H7 (cell line): ENCODE measurements at places on chromosomes 12 and 14. TPM values are rescaled to one million over a fixed set of nuclear protein-coding genes. Genes with fewer than 3 reads are reported as not detected.

- DNase-seq, result no peak
These were observed 143.6 kb downstream of the DUSP6 start for GRCh38 chr12:89208661-89209096.

DNA sequence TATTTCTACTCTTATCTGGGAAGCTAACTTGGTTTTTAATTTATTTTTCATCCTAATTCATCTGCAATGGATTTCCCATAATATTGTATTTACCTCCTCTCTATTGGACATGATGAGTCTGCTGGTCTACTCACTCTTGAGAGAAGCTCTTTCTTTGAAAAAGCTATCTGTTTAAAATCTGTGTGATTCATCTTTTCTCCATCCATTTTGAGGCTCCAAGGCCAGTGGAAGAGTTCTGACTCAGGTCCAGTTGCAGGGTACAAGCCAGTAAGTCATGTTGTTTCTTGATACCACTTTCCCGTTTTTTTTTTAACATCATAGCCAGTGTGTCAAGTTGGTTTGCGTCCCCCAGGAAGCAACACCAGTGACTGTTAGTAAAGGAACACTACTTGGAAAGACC lies 160.3 kb upstream of the BMP4 start:
- DNase-seq, result no peak

DNA sequence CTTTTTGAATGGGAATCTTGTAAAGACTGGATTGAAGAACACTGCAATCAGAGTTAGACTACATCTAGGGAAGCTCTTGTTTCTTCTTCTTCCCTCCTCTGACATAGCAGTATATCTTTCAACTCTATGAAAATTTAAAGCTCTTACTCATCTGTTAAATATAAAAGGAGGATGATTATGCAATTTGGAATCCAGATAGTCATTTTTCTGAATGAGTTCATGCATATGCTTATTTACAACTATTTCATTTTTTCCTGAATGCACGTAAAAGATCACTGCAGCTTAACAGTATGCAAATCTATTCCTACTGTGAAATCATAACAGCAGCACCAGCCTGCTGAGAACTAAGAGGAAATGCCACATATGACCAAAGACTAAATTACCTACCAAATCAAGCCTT lies 133.5 kb upstream of the TMCC3 start:
- DNase-seq, result no peak

DNA sequence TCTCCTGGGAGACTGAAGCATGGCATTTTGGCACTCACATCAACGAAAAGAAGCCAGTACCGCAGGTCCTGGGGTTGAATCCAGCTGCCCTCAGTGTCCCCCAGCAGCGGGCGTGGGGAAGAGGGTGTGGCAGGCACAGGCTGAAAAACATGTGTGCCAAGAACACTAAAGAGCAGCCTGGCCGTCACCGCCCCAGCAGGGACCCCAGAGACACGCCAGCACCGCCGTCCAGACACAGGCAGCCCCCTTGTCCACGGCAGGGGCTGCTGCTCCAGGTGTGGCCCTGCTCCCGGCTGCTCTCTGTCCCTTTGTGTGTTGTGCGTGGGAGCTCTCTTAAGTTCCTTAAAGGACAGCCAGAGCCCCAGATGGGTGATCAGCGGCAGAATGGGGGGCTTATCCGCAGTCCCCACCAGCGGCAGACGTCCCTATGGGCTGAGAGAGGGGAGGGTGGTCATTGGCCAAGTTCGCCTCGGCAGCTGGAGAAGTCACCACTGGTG lies 556 bp downstream of the PHETA1 start:
- DNase-seq, result no peak

UNC79 gene
- total RNA-seq, result 1.0 and 2.0 TPM in 2 replicates

SLCO1B1 gene
- 0.04 TPM in 1 of 2 replicates, not detected in the other for total RNA-seq

DNA sequence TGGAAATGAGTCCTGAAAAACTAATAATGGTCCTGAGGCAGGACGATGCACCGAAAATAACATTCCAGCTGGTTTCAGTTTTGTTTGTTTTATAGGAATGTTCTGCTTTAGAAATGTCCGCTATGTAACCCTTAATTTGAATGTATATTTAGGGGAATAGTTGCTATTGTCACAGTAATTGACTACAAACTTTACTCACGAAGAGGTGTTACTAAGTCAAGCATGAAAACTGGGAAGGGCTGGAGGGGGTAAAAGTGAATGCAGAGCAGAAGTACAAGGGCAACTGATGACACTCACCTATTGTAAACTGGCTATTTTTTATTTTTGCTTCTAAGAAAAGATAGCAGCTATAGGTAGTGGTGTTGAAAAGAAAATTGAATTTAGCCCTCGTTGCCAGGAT lies 230.7 kb upstream of the SYT10 start:
- no peak for DNase-seq

FITM1 gene
- not detected in 2 replicates for total RNA-seq

MSI1 gene
- 23.2 and 31.8 TPM in 2 replicates for total RNA-seq

DNA sequence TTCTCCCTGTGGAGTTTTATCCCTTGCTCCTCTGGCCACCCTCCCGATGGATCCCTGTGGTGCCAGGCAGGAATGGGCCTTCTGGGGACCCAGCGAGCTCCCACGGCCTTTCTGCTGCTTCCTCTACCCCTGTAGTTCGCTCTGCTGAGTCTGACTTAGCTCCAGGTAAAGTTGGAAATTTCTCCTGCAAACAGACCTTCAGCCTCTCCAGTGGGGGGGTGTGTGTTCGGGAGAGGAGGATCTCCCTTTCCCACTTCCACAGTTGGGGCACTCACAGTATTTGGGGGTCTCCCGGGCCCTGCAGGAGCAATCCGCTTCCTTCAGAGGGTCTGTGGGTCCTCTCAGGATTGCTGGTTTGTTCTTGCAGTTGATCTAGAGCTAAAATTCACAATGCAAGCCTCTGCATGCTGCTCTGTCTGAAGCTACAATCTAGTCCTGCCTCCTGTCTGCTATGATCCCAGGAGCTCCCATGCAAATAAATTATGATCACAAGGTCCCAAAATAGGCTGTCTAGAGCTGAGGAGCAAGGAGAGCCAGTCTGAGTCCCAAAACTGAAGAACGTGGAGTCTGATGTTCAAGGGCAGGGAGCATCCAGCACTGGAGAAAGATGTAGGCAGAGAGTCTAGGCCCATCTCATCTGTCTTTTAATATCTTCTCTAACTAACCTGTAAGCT lies 18.3 kb downstream of the MTRFR start:
- DNase-seq, result no peak

- no peak for DNase-seq
These were observed 70.5 kb upstream of the FLRT2 start for GRCh38 chr14:85459361-85460000.

NOXRED1 gene
- 0.07 and 2.3 TPM in 2 replicates for total RNA-seq

CAPRIN2 gene
- 44.0 and 71.5 TPM in 2 replicates for total RNA-seq

- peak; percentile 72 for DNase-seq
These were observed at the start of gene PTPRO for GRCh38 chr12:15322164-15323061. TSS of gene PTPRO (plus strand) at chr12:15322508.

DNA sequence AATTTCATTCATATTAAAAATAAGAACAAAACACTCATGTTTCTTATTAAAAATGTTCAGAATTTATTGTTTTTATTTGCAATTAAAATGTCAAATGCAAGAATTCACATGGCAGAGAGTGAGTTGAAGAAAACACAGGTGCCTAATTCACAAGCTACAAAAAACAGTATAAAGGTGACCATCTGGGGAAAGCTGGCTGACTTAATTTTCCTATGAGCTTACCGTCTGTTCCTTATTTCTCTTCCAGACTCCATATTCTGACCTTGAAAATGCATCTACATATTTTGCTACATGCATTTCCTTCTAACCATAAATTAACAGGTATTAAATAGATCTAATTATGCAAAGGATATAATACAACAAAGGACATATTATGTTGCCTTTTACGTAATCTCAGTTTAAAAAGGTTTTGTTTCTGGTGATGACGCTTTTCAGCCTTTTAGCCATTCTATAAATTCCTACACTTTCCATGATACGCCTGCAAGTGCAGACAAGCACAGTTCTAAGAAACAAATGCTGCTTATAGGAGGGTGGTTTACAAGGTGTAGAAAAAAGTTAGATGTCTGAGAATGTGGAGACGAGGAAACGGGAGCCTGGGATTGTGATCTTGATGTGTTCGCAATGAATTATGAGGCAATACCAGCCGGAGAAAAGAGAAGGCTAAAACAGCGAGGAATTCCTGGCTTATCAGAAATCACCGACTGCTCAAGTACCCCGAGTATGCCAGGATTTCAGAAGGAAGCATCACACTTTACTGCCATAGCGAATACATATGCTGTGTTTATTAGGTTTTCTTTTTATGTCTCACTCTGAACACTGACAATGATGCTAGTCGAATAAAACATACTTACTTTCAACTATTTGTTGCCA lies 24.6 kb downstream of the LIN7A start:
- DNase-seq, result no peak

GRCh38 chr14:94157197-94157596 lies 16.9 kb upstream of the PPP4R4 start:
- DNase-seq, result no peak

- DNase-seq, result no peak
These were observed 293.9 kb downstream of the RAD51B start for GRCh38 chr14:68113343-68113930.

DNA sequence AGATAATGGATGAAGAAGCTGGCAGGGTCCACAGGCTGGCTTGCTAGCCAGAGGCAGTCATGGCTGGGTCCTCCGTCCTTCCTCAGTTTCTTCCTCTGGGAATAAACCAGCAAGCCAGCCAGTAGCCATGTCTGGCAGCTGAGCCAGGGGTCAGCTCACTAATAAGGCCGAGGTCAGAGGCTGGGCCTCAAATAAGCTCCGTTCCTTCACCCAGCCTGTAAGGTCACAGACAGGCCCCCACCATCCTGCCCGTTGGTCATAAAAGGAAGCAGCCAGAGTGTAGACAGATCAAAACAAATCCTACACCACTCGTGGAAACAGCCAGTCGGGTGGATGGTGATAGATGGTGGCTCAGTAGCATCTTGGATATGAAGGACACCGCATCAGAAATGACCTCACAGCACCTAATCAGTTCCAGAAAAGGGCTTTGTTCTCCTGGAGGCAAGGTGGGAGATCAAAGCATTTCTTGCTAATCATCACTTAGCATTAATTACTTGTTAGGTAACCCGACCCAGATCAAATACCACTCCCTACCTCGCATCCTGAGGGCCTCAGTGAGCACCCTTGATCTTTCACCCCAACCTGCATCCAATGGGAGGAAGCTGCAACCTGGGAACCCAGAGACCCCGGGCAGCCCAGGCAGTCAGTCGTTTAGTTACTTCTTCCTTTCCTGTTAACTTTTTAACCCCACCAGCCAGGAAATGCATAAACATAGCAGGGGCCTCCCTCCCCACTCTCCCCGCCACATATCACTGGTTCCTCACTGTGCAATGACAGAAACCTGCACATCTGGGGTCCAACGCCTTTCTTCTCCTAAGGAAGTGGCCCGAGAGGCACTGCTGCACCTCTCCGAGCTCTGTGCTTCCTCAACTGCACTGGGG lies 90.2 kb downstream of the KDM2B start:
- no peak for DNase-seq

CCDC196 gene
- total RNA-seq, result not detected in 2 replicates

- no peak for DNase-seq
These were observed 599.8 kb upstream of the TMEM132C start for GRCh38 chr12:127667131-127667685.

DNA sequence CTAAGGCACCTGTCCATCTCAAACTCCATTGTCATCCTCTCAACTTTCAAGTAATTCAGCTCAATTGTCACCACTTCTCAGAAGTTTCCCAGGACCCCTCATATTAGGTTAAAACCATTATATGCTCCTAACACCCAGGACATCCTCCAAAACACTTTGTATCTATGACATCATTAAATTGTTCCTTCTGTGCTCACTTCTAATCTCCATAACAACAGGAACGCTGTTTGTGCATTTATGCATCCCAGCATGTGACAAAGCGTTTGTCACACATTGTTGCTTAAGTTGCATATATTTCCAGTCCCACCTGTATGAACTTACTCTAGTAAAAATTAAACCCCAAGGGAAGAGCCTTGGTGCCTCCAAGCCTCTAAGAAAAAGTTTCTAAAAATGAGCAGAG lies 133.9 kb downstream of the TBX5 start:
- DNase-seq, result no peak

- DNase-seq, result peak; percentile 79
These were observed 632 bp downstream of the UBR7 start for GRCh38 chr14:93207468-93208308.

GRCh38 chr14:68359022-68359836 lies 433.6 kb downstream of the ZFP36L1 start:
- peak; percentile 28 for DNase-seq

DNA sequence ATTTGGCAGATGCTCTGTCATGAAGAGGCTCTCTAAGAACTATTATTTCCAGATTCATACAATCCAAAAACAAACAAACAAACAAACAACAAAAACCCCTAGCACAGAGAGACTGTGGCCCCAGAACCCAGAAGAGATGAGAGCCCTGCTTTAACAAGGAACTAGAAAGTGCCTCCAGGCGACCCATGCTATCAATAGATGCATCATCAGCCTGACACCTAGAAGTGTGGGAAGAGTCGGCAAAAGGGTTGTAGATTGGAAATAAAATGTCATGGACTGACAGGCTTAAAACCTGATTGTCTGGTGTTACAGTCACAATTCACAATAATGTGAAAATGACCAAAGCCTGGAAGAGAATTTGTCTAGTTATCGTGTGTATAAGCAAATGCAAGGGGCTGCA lies 50.6 kb upstream of the FLRT2 start:
- DNase-seq, result no peak

- DNase-seq, result no peak
These were observed 80.9 kb upstream of the OTX2 start for GRCh38 chr14:56891226-56891625.

GRCh38 chr14:70773182-70773862 lies 36.0 kb downstream of the MAP3K9 start:
- no peak for DNase-seq

GRCh38 chr12:116879509-116880212 lies 1.6 kb downstream of the HRK start:
- peak; percentile 62 for DNase-seq

KRT5 gene
- total RNA-seq, result not detected in 2 replicates

DNA sequence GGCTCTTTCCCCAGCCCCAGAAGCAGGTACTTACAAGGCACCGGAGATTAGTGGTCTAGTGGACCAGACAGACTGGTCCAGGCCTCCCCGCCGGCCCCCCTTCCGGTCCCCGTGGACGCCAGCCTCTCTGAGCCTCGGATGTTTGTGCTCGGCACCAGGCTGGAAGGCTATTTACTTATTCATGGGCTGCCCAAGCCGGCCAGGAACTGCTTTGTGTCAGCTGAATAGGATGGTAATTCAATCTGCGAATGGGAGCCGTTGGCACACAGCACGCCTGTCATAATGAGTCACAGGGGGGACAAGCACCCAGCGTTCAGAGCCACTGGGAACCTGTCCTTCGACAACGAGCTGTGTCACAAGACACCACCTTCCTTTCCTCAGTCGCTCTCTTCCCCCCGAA lies 82.3 kb downstream of the RIMBP2 start:
- DNase-seq, result peak; percentile 76

SUOX gene
- total RNA-seq, result 24.0 and 27.2 TPM in 2 replicates

GLIPR1L1 gene
- total RNA-seq, result 12.8 and 17.6 TPM in 2 replicates
